ENCODE measurements at places on chromosomes 7 and 10.

DNA sequence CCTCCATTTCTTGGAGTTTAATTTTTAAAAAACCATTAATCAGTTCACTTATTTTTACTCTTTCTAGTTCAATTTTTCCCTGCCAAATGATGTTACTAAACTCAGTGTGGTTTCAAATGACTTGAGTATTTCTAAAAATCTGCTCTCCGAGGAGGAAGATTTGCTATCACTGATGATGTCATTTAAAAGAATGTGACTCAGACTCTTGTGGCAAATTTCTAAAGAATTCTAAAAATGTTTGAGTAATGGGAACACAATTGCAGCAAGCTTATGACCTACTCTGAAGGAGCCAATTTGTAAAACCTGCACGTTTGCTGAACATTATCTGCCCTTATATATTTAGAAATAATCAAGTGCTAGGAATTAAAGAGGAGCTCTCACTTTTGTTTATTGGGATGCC lies 88.6 kb downstream of the SPAG6 start:
- peak; percentile 92 for DNase-seq

DNA sequence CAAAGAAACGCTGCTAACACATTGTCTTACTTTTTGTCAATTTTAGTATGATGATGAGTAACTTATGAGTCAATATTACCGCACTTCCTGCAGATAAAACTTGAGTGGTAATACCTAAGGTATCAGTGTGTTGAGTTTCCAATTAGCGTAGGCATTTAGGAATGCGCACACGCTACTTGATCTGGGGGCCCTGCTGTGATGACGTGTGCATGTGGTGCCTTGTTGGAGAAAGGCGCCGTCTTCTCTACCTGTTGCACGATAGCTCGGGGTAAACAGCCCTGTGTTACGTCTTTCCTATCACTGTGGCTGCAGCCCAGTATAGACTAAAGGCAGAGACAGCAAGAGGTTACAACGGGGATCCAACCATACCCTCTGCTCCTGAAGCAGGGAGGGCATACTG lies 476.8 kb upstream of the ADARB2 start:
- DNase-seq, result peak; percentile 81

DNA sequence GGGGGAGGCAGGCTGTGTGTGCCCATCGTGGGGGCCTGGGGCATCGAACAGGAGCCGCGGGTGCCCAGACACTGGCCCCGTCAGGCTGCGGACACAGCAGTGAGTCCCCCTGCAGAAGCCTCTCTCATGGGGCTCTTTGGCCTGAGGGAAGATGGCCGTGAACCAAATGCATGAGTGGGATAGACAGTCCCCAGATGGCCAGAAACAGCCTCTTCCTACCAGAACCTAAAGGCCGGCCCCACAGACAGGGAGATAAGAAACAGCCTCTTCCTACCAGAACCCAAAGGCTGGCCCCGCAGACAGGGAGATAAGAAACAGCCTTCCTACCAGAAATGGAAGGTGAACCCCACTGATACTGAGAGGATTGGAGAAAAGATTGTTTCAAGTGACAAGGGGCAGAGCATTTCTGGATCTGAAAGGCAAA lies 16.6 kb downstream of the IDI2 start:
- no peak for DNase-seq

- no peak for DNase-seq
Observed at GRCh38 chr10:79074732-79075131, 6.0 kb downstream of the ZMIZ1 start.

DNA sequence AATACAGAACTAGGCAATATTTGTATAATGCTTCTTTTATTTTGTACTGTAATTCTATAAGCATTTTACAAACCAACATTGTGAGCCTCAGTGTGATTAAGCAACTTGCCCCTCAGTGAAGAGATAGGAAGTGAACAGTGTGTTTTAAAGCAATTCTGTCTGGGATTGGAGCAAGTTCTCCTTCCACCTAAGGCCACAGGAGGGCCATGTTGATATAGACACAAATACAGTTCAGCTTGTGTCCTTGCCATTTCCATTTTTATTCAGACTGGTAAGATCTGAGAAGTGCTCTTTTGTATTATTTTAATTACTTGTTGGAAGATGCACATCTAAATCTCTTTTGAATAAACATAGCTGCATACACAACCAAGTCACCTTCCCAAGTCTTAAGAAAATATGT lies 416.3 kb upstream of the COBL start:
- no peak for DNase-seq

DNA sequence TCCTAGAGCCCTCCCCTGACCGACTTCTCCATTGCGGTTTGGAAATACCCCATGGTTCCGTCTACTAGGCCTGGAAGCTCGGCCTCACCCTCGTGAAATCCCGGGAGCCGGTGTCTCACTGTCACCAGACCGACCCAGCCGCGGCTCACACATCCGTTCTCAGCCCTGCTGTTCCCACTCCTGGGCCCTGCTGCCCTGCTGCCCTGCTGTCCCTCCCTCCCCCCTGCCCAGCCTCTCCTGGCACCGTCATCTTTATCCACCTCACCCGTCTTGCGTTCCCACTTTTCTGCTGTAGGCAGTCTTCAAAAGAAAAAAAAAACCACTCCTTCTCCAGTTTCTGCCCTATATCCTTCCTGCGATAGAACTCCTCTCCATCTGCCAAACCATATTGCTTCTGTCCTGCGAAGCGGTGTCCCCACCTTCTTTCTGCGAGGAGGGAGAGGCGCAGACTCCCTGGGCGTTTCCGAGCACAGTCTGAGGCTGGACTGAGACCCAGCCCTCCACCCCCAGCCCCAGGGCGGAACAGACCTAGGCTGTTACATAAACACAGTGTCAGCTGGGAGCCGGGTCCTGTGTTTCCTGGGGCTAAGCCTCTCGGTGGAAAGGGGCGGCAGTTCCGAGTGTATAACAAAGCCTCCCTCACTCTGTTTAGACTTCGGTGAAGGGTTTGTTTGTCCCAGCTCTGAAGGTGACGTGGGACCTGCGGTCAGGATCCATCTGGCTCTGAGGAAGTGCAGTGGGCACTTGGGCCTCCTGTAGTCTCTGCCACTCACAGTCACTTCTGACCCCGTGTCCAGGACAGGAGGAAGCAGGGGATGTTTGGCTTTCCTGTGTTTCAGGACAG lies 2.8 kb downstream of the AGAP3 start:
- peak; percentile 73 for DNase-seq

DNA sequence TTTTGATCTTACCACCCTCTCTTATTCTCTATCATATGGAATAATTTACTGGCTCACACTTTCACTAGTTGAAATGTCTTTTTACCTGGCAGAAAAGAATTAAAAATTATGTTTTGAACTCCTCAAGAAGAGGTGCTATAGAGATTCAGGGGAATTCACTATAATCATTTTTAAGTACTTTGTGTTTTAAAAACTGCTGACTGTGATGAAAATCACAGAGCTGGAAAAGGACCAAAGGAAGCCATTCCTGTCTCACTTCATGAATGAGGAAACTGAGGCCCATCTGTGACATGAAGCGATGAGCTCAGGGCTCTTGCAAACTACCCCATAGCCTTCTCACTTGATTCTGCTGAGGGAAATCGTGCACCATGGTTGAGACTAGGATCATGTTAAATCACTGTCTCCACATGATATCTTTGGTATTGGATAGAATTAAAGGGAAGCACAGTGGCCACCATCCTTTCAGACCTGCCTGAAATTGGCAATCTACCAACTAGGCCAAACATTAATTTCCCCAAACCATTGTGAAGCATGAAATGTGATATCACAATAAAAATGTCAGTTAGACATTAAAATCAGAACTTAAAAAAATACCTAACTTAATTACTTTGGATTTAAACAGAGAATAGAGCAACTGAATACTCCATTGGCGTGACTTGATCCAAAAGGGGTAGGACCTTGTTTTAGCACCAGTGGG lies 141.0 kb downstream of the FZD1 start:
- DNase-seq, result no peak

GRCh38 chr10:4062072-4062471 lies 277.1 kb upstream of the KLF6 start:
- DNase-seq, result no peak

GRCh38 chr7:121872831-121873288 lies at the start of gene PTPRZ1:
TSS of gene PTPRZ1 (plus strand) at chr7:121873161. CDS start at chr7:121873500, 339 bp downstream.
- DNase-seq, result no peak

GRCh38 chr10:124534231-124534798 lies 72.7 kb downstream of the LHPP start:
- DNase-seq, result no peak

DNA sequence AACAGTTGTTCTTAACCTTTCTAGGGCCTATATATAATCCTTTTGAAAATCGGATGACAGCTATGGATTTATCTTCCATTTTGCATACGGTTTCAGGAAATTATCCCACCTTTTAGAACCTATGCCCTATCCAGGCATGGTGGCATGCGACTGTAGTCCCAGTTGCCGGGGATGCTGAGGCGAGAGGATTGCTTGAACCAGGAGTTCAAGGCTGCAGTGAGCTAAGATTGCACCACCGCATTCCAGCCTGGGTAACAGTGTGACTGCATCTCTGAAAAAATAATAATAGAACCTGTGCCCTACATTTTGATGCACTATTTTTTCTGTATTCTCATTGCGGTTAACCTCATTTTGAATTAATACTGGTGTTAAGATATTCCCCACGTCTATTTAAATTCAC lies 11.6 kb downstream of the CCAR1 start:
- DNase-seq, result no peak

GRCh38 chr7:34759477-34760125 lies 101.6 kb downstream of the NPSR1 start:
- DNase-seq, result peak; percentile 54

DNA sequence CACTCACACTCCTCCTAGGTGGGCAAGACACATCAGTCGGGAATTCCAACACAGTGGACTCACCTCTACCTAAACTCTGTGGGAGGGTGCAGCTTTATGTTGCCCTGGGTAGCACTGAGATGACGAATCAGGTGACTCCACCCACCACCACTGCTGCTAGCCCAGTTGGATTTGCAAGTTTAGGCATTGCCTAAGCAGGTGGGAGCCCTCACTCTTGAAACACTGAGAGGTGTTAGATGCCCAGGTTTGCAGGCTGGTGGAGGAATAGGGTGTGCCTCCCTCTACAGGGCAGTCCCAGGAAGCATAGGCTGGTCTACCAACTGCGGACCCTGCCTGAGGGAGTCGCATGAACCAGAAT lies 708.9 kb downstream of the POM121L12 start:
- no peak for DNase-seq

- DNase-seq, result no peak
Observed at GRCh38 chr10:111072232-111072631, 4.6 kb upstream of the ADRA2A start.

DNA sequence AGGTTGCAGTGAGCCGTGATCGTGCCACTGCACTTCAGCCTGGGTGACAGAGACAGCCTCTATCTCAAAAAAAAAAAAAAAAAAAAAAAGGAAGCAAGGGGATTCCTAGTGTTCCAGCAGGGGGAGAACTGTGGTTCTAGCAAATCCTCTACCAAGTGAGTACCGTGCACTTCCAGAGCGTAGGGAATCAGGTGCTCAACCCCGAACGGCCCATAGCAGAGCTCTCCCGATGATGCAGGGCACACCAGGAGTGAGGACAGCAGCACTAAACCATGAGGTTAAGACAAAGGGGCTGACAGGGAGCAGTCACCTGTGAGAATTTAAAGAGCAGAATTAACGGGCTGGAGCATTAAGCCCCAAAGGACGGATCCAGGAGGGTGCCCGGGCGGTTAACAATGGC lies 173.6 kb downstream of the PTPRN2 start:
- no peak for DNase-seq

DNA sequence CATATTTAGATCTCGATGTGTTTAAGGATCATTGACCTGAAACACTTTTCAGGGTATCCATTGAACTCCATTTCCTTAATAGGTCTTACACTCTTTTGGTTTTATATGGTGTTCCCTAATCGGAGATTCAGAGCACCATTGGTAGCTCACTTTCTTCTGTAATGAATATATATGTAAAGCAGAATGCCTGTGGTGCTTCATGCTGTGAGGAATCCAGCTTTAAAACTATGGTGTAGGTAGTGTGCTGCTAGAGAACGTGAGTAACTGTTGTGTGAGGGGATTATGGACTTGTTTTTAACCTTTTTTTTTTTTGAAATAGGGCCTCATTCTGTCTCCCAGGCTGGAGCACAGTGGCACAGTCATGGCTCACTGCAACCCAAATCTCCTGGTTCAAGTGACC lies 376.9 kb upstream of the LRGUK start:
- no peak for DNase-seq

GRCh38 chr10:75211007-75211691 lies 553 bp downstream of the VDAC2 start:
- DNase-seq, result peak; percentile 53

- DNase-seq, result no peak
Observed at GRCh38 chr10:103816431-103816830, 38.9 kb downstream of the SH3PXD2A start.

DNA sequence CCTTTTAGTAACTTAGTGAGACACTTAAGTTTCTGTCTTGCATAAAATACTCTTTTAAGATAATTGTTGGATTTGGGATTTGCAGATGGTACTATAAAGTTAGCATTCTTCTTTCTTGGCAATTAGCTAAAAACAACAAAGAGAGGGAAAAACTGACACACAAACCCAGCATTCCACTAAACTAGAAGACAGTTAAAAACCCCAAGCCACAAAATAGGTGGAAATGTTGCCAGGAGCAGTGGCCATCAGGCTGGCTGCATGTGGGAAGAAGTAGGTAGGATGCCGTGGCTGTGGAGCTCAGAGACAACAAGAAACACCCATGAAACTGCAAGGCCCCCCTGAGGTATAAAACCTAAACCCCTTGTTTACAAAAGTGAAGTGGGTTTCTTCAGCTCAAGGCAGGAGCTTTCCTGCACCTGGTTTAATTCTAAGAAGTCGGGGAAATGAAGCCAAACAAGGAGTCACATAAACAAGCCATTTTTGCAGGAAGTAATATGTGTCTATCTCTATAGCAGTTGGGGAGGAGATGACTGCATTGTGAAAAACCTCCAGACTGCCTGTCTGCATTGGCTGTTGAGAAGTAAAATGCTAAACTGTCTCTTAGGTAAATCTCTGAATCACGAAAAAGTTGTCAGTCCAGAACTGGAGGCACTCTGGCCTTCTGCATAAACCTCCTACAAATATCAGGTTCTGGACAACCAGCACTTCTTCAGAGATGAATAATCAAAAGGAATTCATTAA lies 9.5 kb downstream of the RAB18 start:
- peak; percentile 76 for DNase-seq

GRCh38 chr7:144019457-144019856 lies 19.3 kb downstream of the OR6B1 start:
- DNase-seq, result peak; percentile 59

- DNase-seq, result no peak
Observed at GRCh38 chr10:3969876-3970666, 185.1 kb upstream of the KLF6 start.

DNA sequence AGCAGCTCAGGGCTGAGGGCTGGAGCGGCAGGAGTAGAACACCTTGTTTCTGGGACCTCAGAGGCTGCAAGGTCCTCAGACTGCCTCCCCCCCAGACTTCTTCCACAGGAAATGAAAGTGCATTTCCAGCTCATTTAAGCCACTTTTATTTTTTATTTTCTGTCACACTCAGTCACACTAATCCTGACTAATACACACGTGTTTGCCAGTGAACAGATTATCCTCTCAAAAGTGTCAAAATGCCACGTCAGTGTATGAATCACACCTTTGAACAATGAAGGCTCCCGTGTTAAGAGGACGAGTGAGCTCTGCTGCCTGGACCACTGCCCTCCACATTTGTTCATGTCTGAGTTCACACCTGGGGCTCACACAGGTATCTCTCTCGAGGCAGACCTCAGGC lies 488.5 kb downstream of the DNAJB6 start:
- no peak for DNase-seq

GRCh38 chr10:105502058-105502457 lies 861.0 kb downstream of the SORCS3 start:
- DNase-seq, result no peak

GRCh38 chr7:43758029-43758821 lies at the start of gene BLVRA:
TSS of gene BLVRA (plus strand) at chr7:43758680. CDS start at chr7:43771159, 12,479 bp downstream.
- no peak for DNase-seq
